Brain pericyte (primary cell): ENCODE measurements at places on chromosomes 16 and 17.

- DNase-seq = no peak
Measured at GRCh38 chr16:83769397-83770008, 38.3 kb upstream of the HSBP1 start.

- no peak for DNase-seq
Measured at GRCh38 chr17:7748076-7748775, 30.7 kb downstream of the DNAH2 start.

- DNase-seq = no peak
Measured at GRCh38 chr17:81371910-81372760, 23.1 kb upstream of the BAHCC1 start.

- no peak for DNase-seq
Measured at GRCh38 chr16:4695473-4696171, 2.3 kb downstream of the NUDT16L1 start.

DNA sequence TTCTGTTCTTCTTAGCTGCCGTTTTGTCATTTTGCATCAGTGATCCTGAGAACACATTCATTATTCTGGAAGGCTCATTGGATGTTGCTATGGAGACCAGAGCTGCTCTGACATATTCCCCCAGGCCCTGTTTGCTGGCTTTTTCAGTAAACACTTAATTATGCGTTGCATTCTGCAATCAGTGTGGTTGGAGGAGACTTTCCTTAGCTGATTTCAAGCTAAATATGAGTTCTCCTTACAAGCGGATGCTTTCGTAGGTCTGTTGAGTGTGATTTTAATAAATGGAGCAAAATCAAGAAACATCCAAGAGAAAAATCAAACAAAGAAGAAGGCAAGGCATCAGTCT is 38.2 kb upstream of the NUDT7 start:
- no peak for DNase-seq

GRCh38 chr16:65728167-65728566 is 606.3 kb upstream of the CDH11 start:
- no peak for DNase-seq

- no peak for DNase-seq
Measured at GRCh38 chr16:84949772-84950436, 61.4 kb downstream of the ZDHHC7 start.

GRCh38 chr16:84839054-84839453 is 19.3 kb downstream of the CRISPLD2 start:
- no peak for DNase-seq

DNA sequence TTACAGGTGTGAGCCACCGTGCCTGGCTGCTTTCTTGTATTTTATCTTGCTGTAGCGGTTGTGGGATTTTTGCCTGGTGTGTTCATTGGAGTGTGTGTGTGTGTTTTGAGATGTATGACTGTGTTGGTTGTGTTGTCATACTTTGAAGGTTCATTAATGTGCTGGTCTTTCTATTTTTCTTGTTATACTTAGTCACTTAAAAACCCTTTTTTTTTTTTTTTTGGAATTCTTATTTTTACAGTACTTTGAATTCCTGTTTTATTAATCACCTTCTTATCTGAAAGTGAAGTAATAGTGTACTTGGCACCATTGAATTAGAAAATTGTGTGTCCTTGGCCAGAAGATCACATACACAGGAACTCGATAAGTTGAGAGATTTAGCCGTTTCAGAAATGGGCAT is 30.2 kb downstream of the TENT4B start:
- DNase-seq = no peak

DNA sequence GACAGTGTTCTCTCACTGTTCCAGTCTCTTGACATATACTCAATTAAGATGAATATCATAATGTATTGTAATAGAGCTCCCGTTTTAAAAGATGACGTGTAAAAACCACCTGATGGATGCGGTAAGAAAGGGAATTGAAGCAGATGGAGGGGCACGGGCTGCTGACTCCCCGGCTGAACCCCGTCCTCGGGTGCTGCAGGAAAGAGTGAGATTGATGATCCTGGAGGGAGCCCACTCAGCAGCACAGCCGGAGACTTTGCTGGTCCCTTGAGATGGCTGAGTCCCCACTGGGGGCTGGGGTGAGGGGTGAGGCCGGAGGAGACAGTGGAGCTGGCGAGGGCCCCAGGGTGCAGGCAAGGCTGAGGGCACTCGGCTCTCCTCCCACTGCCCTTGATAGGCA is 217.4 kb downstream of the RPTOR start:
- DNase-seq = no peak

DNA sequence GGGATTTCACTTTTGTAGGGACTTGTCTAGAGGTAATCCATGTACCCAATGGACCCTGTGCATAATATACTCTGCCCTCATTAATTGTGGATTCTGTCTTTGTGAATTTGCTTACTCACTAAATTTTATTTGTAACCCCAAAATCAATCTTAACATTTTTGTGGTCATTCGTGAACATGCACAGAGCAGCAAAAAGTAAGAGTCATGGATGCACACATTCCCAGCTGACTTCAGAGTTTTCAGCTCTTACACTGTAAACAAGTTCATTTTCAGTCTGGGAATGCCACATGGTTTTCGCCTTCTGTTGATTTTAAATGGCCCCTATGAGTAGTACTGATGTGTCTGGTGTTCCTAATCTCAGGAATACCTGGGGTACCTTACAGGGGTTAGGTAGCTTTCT is 24.3 kb downstream of the TAC4 start:
- no peak for DNase-seq

GRCh38 chr17:32355649-32356377 is 5.9 kb downstream of the ZNF207 start:
- DNase-seq = no peak

DNA sequence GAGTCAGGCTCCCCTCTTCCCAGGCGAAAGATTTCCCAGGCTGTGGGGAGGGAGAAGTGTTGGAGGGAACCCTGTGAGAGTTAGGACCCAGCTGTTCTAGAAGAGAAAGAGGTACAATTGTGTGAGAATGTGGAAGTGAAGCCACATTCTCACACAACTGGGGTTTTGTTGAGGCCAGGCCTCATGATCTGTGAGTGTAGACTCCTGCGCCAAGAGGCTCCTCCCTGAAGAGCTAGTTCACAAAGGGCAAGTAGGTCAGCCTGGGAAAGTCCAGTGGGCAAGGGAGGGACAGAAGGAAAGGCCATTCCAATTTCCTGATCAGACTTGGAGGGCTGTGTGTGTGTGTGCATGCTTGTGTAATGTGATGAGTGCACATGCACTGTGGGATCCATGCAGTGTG is 15.2 kb downstream of the CD300LF start:
- no peak for DNase-seq

DNA sequence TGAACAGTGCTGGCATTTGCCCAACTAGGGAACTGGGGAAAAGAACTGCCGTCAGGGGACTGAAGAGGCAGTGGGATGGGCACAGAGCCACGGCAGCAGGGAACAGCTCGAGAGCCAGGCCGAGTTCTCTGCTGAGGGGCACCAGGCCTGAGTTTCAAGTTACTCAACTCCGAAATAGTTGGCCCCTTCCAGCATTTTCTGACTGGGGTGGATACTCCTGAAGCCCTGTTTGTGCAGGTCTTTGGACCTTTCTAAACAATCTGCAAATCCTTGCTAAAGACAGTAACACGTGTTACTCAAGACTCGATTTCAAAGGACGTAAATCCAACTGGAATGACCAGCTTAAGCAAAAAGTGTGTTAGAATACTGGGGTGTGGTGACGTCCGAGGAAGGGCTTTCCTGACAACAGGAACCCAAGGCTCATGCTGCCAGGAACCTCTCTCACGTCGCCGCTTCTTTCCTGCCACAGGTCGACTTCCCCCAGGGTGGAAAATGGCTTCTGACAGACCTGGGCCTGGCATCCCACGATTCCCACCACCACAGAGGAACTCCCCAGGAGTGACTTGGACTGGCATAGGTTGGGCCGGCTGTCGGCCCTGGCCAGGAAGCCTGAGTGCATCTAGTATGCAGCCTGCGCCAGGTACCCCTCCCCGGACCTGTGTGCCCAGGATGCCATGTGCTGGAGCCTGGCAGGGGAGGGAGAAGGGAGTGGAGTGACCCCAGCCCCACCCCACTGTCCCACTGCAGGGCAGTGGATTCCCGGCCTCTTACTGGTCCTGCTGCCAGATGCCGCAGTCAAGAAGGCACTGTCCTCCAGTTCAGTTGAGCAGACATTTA is 71.9 kb downstream of the N4BP1 start:
- no peak for DNase-seq

GRCh38 chr16:88016964-88017363 is 65.7 kb downstream of the BANP start:
- no peak for DNase-seq

DNA sequence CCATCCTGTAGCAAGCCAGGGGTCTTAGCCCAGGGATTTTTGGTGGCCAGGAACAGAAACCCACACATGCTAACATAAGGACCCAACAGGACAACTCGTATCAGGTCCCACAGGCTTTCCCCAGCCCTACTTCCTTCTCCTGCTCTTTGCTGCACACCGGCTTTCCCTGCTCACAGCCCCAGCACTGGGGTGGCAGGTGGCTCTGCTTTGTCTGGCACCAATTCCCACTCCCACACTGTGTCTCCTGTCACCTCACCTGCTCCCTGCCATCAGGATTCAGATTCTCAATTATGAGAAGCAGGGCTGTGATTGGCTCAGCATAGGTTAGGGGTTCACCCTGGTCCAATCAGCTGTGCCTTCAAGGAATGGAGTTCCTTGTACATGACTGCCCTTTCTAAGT is 94.1 kb downstream of the TMEM132E start:
- no peak for DNase-seq

DNA sequence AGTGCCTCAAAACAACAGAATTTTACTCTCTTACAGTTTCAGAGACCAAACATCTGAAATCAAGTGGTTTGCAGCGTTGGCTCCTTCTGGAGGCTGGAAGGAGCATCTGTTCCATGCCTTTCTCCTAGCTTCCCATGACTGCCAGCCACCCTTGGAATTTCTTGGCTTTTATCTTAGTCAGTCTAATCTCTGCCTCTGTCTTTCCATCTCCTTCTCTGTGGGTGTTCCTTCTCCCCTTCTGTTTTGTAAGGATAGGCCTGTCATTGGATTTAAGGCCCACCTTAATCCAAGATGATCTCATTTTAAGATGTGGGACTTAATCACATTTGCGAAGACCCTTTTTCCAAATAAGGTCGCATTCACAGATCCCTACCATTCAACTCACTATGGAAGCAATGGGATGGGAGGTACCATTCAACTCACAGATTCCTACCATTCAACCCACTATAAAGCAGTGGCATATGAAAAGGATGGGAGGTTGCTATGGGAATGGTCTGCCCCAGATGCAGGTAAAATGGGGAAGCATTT is 321.8 kb downstream of the WWOX start:
- DNase-seq = no peak

DNA sequence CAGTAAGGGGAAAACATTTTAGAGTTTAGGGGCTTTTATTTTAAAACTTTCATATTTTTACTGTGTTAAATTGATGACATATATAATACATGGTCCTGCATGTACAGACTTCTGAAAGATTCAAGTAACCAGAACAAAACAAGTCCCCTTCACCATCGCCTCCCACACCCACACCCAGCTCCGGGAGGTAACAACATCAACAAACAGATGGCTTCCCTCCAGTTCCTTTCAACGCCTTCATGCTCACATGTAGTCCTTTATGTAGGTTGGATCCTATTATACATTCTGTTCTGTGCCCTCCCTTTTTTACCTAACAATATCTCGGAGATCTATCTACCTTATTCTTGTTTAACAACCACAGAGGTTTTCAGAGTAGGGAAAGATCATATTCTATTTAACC is 30.5 kb downstream of the GINS3 start:
- no peak for DNase-seq

DNA sequence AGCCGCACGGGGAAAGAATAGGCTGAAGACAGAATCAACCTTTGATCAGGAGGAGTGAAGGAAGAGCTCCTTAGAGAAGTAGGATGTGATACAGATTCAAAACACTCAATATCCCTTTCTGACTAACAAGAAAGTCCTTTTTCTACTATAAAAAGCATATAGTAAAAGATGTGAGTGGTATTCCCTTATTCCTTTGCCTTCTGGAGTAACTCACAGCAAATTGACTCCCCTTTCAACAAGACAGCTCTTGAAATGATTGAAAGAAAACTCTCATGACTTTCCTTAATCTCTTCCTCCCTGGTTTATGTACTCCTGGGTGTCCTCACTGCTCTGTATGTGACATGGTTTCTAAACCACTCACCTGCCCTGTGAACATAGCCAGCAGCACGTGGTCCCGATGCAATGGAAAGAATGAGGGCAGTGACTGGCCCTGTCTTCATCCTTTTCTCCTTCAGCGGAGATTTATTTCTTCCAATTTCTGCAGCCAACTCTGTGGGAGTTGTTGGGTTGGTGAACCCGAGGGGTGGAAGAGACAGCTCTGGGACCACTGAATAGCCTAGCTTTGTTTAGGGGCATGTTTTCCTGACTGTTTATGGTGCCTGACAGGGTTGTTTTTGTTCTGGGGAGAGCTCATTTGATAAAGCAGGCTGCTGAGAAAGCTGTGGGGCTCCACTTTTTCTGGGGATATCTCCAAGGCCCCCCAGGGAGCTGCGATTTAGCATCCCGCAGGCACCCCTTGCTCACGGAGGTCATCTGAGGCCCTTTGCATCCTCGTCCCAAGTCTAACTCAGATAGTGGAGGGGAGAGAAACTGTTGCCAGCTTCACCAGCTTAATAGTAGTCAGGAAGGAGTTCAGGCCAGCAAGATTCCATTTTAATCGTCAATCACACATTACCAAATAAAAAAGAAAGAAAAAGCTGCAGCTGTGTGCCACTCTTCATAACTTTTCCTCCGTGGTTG is 46.7 kb downstream of the MAP2K6 start:
- no peak for DNase-seq

GRCh38 chr17:67177732-67178131 is 67.3 kb downstream of the HELZ start:
- DNase-seq = no peak

DNA sequence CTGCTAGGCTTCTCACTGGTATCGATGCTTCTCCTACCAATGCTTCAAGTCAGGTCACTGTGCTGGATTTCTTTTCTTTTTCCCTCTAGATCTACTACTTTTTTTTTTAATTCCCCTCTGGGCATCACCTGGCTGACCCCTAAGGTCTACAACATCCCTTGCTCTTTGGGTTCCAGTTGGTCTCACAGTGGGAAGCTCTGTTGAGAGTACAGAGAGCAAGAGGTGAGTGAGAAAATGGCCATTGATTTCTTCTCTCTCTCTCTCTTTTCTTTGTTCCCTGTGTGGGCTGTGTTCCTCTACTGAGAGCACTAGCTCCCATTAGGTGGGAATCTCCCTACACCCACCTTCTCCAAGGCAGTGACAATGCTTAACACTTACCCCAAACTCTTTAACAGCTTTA is 413.4 kb downstream of the KCNJ2 start:
- no peak for DNase-seq
